NCI-H1417 treated with DMSO at 0.1 percent for 48 hours (cell line): ENCODE measurements at places on chromosomes 16 and 17.

GRCh38 chr16:5533321-5533888 is 435.8 kb upstream of the EEF2KMT start:
- no peak for DNase-seq

- DNase-seq = no peak
Observed at GRCh38 chr17:40480501-40481003, 20.9 kb downstream of the TNS4 start.

- no peak for DNase-seq
Observed at GRCh38 chr16:75304521-75305363, 53.3 kb upstream of the BCAR1 start.

DNA sequence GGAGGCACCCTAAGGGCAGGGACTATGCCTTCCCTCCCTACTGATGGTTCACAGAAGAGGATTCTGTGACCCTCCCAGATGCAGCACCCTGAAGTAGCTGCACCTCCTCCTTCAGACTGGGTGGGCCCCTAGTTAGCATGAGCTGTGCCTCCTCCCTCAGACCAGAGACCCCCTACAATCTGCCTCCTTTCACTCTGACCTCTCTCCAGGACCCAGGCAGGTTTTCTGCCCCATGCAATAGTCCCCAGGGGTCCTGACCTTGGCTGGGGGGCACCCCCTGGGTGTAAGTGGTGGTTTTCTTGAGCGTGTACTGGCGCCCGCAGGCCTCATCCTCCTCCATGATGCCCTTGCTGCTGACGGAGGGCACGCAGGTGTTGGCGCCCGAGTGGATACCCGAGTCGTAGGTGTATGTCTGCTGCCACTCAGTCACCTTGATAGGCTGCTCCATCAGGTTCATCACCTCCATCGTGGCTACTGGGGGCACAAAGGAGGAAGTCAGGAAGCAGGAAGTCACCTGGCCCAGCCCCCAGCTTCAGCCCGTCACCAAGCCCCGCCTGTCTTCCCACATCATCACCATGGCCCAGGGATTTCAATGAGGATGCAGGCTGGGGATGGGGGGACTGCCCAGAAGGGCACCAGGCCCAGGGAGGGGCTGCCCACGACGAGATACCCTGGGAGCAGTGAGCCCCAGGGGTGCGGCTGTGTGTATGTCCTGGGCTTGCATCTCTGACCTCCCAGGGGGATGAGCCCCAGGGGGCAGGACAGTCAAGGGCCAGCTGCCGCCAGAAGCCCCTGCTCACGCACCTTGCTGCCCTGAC is 14.9 kb downstream of the JUP start:
- DNase-seq = no peak

DNA sequence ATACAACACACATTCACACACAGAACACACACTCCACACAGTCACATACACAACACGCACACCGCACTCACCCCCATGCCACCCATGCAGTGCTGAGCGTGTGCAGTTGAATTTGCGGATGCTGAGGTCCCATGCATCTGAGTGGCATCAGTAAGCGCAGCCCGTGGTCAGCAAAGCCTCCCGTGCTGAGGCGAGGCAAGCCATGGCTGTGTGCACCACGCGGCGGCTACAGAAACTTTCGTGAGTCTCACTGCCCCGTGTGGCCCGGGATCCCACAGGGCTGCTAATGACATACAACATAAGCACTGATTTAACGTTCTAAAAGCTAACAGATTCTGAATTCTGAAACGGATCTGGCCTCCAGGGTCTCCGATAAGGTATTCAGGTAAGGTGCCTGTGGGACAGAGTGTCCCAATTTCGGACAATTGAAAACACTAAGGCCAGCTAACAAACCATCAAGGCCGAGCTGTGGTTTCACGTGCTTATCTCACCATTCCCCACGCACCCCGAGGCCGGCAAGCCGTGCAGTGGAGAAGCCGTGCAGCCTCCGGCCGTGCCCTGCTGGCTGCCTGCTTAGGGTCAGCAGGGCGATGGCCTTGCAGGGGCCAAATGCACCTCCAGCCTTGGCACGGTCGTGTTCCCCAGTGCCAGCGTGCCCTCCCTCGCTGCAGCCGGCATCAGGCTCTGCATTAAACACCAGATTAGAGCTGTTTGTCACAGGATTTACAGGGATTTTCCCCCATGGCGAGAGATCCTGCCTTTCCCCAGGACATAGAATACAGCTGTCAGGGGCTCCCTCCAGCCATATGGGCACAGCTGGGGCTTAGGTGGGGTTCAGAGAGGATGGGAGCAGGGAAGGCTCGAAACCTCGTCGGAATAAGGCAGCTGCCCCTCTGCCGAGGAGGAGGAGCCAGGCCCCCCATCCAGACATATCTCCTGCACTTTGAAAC is 191.7 kb downstream of the C16orf95 start:
- no peak for DNase-seq

DNA sequence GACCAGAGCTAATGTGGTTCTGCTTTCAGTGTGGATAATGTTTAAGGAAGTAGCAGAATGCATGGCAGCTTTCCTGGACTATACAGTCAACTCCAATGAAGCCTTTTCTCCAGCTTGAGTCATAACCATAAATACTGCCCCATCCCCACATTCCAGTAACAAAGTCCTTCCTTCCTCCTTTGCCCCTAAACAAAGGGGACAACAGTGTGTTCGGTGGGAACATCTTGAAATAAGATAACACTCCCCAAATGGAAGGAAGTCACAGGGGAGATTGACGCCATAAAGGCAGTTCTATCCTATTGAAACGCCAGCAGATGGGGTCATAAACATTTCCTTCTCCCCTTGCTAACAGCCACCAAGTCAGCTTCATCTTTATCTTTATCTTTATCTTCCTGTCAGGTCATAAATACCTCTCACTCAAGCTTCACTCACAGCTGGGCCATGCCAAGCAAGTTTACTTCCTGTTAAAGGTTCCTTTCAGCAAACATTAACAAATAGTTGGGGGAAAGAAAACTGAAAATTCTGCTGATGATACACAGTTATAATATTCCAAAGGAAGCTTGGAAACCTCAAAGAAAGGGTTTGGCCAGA is 136.7 kb downstream of the SNX11 start:
- no peak for DNase-seq

DNA sequence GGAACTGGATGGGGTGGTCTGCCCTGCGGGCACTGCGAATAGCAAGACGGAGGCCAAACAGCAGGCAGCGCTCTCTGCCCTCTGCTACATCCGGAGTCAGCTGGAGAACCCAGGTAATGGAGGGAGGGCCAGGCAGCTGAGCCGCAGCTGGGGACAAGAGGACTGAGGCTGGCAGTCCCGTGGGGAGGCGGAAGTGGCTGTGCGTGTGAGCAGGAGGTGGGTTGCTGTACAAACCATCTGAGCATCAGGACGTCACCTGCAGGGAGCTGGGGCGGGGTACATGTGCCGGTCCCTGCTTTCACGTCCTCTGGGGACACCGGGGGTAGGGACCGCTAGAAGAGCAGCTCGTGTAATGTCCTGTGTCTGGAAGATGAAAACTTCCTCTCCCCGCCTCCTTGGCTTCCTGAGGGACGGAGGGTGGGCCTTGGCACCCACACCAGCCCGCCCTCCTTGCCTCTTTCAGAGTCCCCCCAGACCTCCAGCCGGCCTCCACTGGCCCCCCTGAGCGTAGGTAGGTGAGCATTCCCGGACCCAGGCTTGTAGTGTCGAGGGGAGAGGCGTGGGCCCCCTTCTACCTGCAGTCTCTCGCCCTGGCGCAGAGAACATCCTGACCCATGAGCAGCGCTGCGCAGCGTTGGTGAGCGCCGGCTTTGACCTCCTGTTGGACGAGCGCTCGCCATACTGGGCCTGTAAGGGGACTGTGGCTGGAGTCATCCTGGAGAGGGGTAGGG is 3.7 kb downstream of the ADAD2 start:
- DNase-seq = no peak

DNA sequence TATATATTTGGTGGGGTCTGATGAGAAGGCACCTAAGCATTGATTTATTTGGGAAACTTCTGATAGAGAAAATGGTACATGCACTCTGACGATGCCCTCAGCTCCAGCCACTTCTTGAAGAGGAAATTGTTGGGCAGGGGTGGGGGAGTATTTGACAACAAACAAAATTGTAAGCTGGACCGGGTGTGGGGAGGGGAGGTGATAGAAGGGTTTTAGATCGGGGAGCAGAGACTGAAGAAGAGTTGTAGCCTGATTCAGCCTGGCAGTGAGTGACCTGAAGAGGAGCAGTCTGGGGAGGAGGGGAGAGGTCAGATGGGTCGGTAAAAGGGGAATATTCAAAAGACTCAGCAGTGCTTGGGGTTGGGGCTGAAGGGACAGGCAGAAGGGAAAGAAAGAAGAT is 2284.7 kb downstream of the TP53TG3F start:
- DNase-seq = no peak

- DNase-seq = no peak
Observed at GRCh38 chr16:78529881-78530280, 430.4 kb downstream of the WWOX start.

DNA sequence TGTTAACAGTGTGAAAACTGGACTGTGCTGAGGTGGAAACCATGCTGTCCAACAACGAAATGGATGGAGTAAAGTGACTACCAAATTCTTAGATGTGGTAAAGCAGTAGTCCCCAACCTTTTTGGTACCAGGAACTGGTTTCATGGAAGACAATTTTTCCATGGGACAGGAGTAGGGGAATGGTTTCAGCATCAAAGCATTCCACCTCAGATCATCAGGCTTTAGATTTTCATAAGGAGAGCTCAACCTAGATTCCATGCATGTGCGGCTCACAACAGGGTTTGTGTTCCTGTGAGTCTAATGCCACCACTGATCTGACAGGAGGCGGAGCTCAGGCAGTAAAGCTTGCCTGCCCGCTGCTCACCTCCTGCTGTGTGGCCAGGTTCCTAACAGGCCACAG is 11.5 kb downstream of the SLX4 start:
- no peak for DNase-seq

- no peak for DNase-seq
Observed at GRCh38 chr17:62847426-62847825, 39.3 kb upstream of the MARCHF10 start.

GRCh38 chr16:69270395-69270794 is 40.8 kb upstream of the VPS4A start:
- no peak for DNase-seq

DNA sequence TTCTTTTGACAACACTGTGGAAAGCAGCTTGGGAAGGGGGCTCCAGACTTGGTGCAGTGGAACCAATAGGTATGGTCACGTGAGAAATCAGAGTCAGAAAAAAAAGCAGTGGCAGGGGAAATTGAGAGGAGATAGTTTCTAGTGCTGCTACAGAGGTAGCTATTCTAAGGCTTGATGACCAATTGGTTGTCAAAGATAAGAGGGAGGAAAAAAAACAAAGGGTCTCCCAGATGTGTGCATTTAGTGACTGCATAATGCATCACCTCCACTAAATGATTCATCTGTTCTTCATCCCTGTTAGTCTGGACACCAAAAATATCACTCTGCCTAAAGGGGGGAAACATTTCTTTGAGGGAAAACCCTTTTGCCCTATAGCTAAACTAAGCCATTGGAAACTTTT is 56.5 kb downstream of the PIGL start:
- no peak for DNase-seq

DNA sequence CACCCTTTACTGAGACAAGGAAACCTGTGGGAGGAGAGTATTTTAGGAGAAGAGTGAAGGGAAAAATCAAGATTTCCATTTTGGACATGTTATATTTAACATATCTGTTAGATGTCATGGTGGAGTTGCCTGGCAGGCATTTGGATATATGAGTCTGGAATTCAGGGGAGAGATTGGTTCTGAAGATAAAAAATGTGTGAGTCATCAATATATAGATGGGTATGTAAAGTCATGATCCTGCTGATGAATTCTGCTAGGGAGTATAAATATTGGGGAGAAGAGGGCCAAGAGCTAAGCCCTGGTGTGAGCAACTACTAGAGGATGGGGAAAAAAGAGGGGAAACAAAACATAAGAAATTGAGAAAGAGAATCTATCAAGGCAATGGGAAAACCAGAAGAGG is 151.3 kb upstream of the SOX9 start:
- no peak for DNase-seq

DNA sequence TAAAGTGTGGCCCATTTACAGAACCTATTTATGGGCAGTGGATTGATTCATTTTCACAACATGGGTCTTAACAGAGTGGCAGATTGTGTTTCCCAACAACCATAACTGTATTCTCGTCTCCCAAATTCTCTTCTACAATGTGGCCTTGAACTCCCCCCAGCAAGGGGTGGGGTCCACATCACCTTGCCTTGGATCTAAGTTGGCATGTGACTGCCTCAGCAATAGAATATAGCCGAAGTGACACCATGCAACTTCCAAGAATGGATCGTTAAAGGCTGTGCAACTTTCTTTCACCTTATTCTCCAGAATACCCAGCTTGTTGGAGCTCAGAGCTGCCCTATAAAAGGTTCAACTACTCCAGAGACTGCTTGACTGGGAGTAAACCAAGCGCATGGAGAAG is 72.0 kb upstream of the CDH5 start:
- DNase-seq = no peak

DNA sequence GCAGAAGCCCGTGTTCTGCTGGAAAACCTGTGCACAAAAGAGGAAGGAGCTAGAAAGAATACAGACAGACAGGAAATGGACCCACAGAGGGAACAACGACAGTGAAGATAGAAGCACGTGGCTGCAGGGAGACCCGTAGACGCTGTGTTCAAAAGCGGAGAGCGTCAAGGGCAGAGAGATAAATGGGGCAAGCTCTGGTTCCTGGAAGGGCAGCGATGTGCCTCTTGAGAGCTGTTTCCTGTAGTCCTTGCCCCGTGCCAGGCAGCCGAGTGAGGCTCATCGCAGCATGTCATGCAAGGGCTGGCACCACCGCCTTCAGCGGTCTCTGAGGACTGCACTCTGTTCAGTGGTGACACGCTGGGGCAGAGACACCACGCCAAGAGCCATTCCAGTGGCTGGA is 43.6 kb upstream of the CACNG5 start:
- DNase-seq = no peak

GRCh38 chr16:12613131-12613991 is 190.3 kb downstream of the CPPED1 start:
- DNase-seq = no peak

DNA sequence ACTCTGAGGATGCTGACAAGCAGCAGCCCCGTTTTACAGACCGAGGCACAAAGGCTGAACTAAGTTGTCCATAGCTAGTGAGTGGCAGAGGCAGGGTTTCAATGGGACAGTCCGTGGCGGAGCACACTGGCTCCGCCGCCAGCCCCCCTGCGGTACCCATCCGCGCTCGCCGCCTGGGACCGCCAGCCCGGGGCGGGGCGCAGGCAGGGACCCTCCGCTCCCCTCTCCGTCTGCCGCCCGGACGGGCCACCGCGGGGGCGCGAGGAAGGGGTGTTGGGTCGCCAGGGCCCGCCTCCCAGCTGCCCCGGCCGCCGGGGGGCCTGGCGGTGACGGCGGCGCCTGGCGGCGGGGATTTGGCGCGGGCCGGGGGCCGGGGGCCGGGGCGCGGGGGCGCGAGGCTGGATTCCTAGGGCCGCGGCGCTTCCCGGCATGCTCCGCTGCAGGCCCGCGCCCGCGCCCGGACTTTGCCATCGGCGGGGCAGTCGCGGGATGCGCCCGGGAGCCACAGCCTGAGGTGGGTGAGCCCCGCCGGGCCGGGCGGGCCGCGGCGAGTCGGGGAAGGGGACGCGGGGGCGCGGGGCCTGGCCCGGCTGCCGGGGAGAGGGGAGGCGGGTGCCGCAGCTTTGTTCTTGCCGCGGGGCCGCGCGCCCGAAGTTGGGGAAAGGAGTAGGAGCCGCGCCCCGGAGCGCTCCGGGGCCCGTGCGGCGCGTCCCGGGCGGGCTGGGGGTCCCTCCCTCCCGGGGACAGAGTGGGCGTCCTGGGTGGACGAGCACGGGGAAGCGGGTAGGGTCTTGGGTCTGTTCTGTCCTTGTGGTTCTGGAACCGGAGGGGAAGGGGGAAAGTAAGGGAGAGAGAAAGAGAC is at the start of gene TMEM98:
TMEM98 (plus strand) TSS at position 430 of the 862 bp plus-strand sequence. CDS start 3,376 bp downstream, outside the sequence.
- DNase-seq = no peak

GRCh38 chr16:56549161-56549560 is 15.7 kb upstream of the MT4 start:
- DNase-seq = no peak

- DNase-seq = no peak
Observed at GRCh38 chr17:65637786-65638185, 76.3 kb upstream of the AXIN2 start.
